ENCODE measurements at places on chromosomes 16 and 17. TPM values are rescaled to one million over a fixed set of nuclear protein-coding genes. Genes with fewer than 3 reads are reported as not detected.

GRCh38 chr16:1645914-1646525 is 32.1 kb upstream of the JPT2 start:
- DNase-seq = no peak

KRTAP17-1 gene
- not detected for total RNA-seq

- no peak for DNase-seq
These were observed 276.7 kb downstream of the C16orf95 start for GRCh38 chr16:87040169-87041117.

- no peak for DNase-seq
These were observed 18.6 kb upstream of the CLTC start for GRCh38 chr17:59601130-59601529.

- DNase-seq = no peak
These were observed 11.1 kb upstream of the CD300LD start for GRCh38 chr17:74603037-74603635.

DNA sequence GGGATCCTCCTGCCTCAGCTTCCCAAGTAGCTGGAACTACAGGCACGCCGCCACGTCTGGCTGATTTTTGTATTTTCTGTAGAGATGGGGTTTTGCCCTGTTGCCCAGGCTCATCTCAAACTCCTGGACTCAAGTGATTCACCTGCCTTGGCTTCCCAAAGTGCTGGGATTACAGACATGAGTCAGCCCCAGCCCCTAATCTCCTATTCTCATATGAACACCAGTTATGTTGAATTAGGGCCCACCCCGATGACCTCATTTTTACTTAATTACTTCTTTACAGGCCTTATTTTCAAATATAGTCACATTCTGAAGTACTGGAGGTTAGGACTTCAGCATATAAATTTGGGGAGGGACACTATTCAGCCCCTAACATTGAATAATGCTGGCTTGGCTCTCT is 49.2 kb downstream of the ZNRF1 start:
- DNase-seq = no peak

IRX6 gene
- not detected for total RNA-seq

ALOX15B gene
- 0.37 TPM for total RNA-seq

- no peak for DNase-seq
These were observed 24.7 kb downstream of the CALB2 start for GRCh38 chr16:71383054-71383773.

TNFRSF12A gene
- total RNA-seq = 51.8 TPM

DNA sequence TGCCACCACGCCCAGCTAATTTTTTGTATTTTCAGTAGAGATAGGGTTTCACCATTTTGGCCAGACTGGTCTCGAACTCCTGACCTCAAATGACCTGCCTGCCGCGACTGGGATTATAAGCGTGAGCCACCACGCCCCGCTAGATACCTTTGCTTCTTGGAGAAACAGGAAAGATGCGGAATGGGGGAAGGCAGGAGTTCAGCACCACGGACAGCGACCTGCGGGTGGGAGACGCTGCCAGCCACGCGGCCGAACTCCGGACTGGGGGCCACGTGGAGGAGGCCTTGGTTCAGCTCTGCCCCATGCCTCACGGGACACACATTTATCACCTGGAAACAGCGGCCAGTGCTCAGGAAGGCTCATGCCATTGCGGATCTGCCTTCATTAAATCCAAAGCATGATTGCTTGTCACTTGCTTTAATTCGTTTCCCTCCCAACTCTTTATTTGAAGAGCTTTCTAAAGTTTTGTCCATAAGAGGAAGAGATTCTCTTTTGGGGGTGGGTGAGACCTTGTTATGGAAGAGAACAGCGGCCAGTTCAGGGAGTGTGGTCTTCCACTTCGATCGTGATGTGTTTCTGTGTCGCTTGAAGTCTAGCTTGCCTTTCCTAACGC is 219.9 kb downstream of the ENGASE start:
- DNase-seq = peak; percentile 56

NATD1 gene
- total RNA-seq = 3.1 TPM

GRCh38 chr16:54934481-54935265 is 4.0 kb downstream of the IRX5 start:
- no peak for DNase-seq

GRCh38 chr16:69286941-69287713 is 24.0 kb upstream of the VPS4A start:
- DNase-seq = no peak

- no peak for DNase-seq
These were observed 146.8 kb downstream of the CLEC16A start for GRCh38 chr16:11091021-11091785.

Data from pancreas (tissue), 10 donors.